ENCODE measurements at places on chromosomes 3 and 15.

DNA sequence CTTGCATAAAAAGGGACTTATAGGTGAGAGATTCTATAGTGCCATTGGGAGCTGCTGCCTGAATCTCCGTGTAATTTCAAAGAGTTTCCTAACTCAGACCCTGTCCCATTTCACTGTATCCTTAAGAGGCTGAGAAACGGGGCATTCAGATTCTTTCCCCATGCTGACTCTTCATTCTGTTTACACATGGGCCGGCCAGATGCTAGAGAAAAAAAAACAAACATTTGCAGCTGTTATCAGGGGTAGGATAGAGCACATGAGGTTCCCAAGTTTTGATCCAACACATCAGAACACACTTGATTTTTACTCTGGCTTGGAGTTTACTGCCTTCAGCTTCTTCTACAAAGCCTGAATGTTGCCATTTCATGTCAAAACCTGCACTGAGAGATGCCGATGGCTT lies 215.9 kb upstream of the TPRG1 start:
- DNase-seq: no peak

DNA sequence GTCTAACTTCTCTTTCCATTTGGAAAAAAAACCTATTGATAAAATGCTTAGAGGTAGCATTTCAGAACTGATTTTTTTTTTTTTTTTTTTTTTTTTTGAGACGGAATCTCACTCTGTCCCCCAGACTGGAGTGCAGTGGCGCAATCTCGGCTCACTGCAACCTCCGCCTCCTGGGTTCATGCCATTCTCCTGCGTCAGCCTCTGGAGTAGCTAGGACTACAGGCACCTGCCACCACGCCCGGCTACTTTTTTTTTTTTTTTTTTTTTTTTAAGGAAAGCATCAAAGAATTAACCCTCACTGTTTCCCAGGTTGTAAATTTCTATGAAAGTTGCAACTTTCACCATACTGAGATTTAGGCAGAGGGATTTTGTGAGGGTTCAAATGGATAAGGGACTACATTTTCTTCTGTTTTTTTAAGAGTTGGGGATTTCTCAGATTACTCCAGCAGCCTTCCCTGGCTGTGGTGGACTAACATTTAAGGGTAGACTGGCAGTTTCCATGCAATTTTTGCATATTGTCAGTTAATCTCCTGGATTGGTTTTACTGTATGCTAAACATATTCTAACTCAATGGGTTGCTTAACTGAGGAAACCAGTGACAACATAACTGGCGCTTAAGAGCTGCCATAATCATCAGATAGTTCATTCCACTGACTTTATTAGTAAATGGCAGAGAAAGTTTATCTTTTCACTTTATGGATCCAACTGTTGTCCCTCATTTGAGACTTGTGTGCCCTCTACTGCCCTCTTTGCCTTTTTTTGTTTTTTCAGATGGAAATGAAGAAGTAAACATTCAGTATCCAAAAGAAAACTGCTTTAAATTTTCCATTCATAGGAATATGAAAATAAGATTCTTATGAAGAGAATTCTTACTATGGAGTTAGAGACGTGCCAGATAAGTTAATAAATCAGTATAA lies 93.7 kb downstream of the NPTN start:
- no peak for DNase-seq

- no peak for DNase-seq
These were observed 4.6 kb downstream of the SPCS1 start for GRCh38 chr3:52710512-52710911.

DNA sequence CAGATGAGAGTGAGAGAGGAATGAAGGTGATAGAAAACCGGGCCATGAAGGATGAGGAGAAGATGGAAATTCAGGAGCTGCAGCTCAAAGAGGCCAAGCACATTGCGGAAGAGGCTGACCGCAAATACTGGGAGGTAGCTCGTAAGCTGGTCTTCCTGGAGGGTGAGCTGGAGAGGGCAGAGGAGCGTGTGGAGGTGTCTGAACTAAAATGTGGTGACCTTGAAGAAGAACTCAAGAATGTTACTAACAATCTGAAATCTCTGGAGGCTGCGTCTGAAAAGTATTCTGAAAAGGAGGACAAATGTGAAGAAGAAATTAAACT lies 88.9 kb downstream of the EOMES start:
- no peak for DNase-seq

- no peak for DNase-seq
These were observed 51.2 kb upstream of the SAMMSON start for GRCh38 chr3:69948246-69948862.

DNA sequence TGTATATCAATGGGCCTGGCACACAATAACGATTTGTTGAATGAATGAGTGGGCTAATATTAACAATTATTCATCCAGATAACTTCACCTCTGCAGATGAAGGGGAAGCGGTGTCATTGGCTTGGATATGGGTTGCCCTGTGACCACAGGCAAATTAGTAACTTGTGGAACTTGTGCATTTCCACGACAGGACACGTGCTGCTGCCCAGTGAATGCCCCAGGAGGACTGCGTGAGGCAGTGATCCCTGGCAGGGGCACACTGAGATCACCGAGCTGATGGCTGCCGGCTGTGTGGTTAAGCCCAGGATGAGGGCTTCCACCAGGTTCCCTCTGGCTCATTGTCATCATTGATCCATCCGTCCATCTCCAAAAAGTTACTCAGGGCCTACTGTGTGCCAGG lies 84.1 kb upstream of the HACD2 start:
- no peak for DNase-seq

- no peak for DNase-seq
These were observed 522 bp upstream of the NRROS start for GRCh38 chr3:196638861-196639482.
